Suprapubic skin (tissue), 4 donors: ENCODE measurements at places on chromosomes 5 and 9. TPM values are rescaled to one million over a fixed set of nuclear protein-coding genes. Genes with fewer than 3 reads are reported as not detected.

GRCh38 chr5:150613991-150614660 is 26.3 kb upstream of the SYNPO start:
- DNase-seq, result no peak

KIF24 gene
- total RNA-seq, result 1.4 TPM

DNA sequence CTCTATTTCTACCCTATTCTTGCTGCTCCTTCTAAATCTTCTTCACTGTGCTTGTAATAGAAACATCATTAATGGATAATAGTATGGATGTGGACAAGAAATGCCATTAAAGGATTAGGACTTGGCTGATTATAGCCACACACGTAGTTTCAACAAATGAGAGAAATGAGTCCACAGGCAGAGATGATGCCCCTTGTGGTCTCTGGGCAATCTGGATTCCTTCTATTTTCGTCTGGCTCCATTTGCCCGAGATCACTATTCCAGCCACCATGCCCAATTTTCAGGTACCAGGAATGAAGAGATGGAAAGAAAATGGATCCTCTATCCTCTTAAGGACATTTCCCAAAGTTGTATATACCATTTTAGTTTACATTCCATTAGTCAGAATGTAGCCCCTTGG is 13.2 kb downstream of the VLDLR start:
- no peak for DNase-seq

- DNase-seq, result no peak
Measured at GRCh38 chr5:151591144-151591819, at the start of gene FAT2. FAT2 (minus strand) TSS chr5:151591331; CDS start chr5:151568931, 22,400 bp downstream.

TSLP gene
- total RNA-seq, result not detected

- no peak for DNase-seq
Measured at GRCh38 chr9:126650404-126651341, 36.9 kb downstream of the LMX1B start.

AP3S1 gene
- 40.0 TPM for total RNA-seq

GRCh38 chr9:32431940-32432555 is 47.6 kb downstream of the ACO1 start:
- DNase-seq, result no peak

GRCh38 chr5:1552521-1553255 is 28.9 kb upstream of the LPCAT1 start:
- DNase-seq, result peak; percentile 77

GDA gene
- 2.6 TPM for total RNA-seq

DNA sequence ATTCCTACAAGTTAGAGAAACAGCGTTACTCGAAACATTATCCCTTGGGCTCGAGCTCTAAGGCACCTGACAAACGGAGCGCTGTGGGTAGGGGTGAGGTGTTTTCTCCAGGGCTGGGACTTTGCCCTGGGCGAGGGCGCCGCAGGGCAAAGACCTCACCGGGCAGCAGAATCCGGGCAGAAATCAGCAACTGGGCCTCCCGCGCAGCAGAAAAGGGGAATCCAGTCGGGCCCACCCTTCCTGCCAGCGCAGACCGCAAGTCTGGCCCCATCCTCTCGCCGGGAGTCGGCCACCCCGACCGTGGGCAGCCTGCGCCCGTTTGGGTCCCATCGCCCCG is 430 bp upstream of the MSH3 start:
- DNase-seq, result no peak
